A549 treated with DMSO at 1 μM for 4 hours (cell line): ENCODE measurements at places on chromosomes 2 and 18. TPM values are rescaled to one million over a fixed set of nuclear protein-coding genes. Genes with fewer than 3 reads are reported as not detected.

The HTR2B gene
- total RNA-seq: 0.07 to 0.22 TPM (median 0.09 TPM) in 5 replicates

The SCN2A gene
- 0.11 TPM in 1 of 5 replicates, not detected in the others for total RNA-seq

The ERFE gene
- 6.3 to 8.3 TPM (median 7.7 TPM) in 5 replicates for total RNA-seq

The FOXI3 gene
- not detected in 5 replicates for total RNA-seq

The NTSR2 gene
- not detected in 5 replicates for total RNA-seq

The WDSUB1 gene
- total RNA-seq: 6.1 to 8.8 TPM (median 7.7 TPM) in 5 replicates

The TBR1 gene
- total RNA-seq: 0.01 to 0.11 TPM (median 0.08 TPM) in 3 of 5 replicates, not detected in the others

The NDUFV2 gene
- total RNA-seq: 118 to 134 TPM (median 132 TPM) in 5 replicates

The TMEM17 gene
- total RNA-seq: 5.3 to 6.8 TPM (median 5.7 TPM) in 5 replicates

The SLC4A3 gene
- total RNA-seq: 2.8 to 3.6 TPM (median 2.8 TPM) in 5 replicates

The MEP1B gene
- 0.03 to 0.15 TPM (median 0.07 TPM) in 5 replicates for total RNA-seq

The IL1F10 gene
- total RNA-seq: not detected in 5 replicates

The ARHGAP25 gene
- total RNA-seq: 0.13 to 0.21 TPM (median 0.16 TPM) in 5 replicates

The HOXD4 gene
- 0.22 to 0.55 TPM (median 0.36 TPM) in 5 replicates for total RNA-seq

The ACVR1 gene
- total RNA-seq: 30.4 to 35.3 TPM (median 33.4 TPM) in 5 replicates

The RIT2 gene
- total RNA-seq: not detected in 5 replicates

The GALNT14 gene
- 45.1 to 52.5 TPM (median 49.1 TPM) in 5 replicates for total RNA-seq

The EMILIN2 gene
- 8.7 to 13.8 TPM (median 12.0 TPM) in 5 replicates for total RNA-seq

The ROCK2 gene
- total RNA-seq: 25.2 to 38.5 TPM (median 32.2 TPM) in 5 replicates

The PAIP2B gene
- total RNA-seq: 0.24 to 0.44 TPM (median 0.43 TPM) in 5 replicates

The SEPTIN10 gene
- total RNA-seq: 46.6 to 73.0 TPM (median 61.4 TPM) in 5 replicates

The UBE2E3 gene
- total RNA-seq: 71.3 to 83.9 TPM (median 78.2 TPM) in 5 replicates

The CYP26B1 gene
- total RNA-seq: 12.2 to 15.5 TPM (median 14.9 TPM) in 5 replicates

The NOL4 gene
- total RNA-seq: not detected in 5 replicates

The ANKRD36B gene
- total RNA-seq: 4.8 to 6.5 TPM (median 5.1 TPM) in 5 replicates

The KIF5C gene
- total RNA-seq: 0.29 to 0.60 TPM (median 0.36 TPM) in 5 replicates

The ICA1L gene
- 1.5 to 2.4 TPM (median 1.9 TPM) in 5 replicates for total RNA-seq

The SKOR2 gene
- total RNA-seq: not detected in 5 replicates

The GCG gene
- total RNA-seq: not detected in 5 replicates

The ELOA2 gene
- not detected in 5 replicates for total RNA-seq

The MYCN gene
- total RNA-seq: not detected in 5 replicates

The NEU2 gene
- total RNA-seq: not detected in 5 replicates

The STK17B gene
- total RNA-seq: 4.5 to 6.6 TPM (median 5.5 TPM) in 5 replicates

The GPAT2 gene
- total RNA-seq: not detected in 5 replicates

The FASTKD2 gene
- total RNA-seq: 34.6 to 39.9 TPM (median 36.2 TPM) in 5 replicates

The CDKL4 gene
- total RNA-seq: not detected in 5 replicates

The CMPK2 gene
- 0.87 to 1.6 TPM (median 1.1 TPM) in 5 replicates for total RNA-seq

The NT5C1B gene
- not detected in 5 replicates for total RNA-seq
